ENCODE measurements at places on chromosomes 1 and 21. TPM values are rescaled to one million over a fixed set of nuclear protein-coding genes. Genes with fewer than 3 reads are reported as not detected.

The RGSL1 gene
- not detected for total RNA-seq

DNA sequence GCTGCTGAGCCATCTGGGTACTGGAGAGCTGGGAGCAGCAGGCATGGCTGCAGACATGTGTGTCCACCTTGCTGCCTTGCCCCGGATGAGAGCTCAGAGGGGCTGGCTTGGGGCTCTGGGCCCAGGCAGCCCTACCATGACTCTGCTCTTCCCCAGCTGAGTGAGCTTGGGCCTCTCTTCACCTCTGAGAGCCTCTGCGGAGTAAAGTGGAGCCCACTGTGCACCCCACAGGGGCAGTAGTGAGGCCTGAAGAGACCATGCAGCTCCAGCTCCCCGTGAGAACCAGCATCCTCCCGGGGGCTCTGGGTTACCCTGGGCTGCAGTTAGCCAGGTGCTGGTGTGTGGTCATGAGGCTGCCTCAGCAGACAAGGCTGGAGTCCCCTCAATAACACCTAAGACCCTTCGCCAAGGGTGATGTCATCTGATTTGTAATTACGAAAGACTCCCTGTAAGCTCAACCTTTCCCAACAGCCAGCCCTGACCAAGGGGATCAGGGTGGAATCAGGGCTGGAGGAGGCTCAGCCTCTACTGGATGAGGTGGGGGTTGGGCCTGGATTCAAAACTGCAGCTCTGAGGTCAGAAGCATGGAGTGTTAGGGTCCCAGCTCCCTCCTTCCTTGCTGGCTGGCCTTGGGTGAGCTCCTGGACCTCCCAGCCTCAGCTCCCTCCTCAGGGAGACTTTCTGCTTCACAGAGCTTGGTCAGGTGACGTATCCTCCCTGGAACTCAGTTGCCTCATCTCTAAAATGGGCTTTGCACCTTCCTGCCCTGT lies 308.0 kb downstream of the MATN1 start:
- DNase-seq, result no peak
- H3K27ac ChIP-seq, result no peak overlapping the region
- H3K4me1 ChIP-seq, result no peaks in the 10 kb centered on the region
- peaks cover 4% of the 10 kb centered on the region for H3K27me3 ChIP-seq
- no peak overlapping the region for H3K4me3 ChIP-seq
- H3K36me3 ChIP-seq, result no peaks in the 10 kb centered on the region

- H3K27ac ChIP-seq, result no peak overlapping the region
- H3K27me3 ChIP-seq, result peaks cover 5% of the 10 kb centered on the region
- no peak for DNase-seq
- no peaks in the 10 kb centered on the region for H3K36me3 ChIP-seq
Measured at GRCh38 chr1:31221072-31221471, 18.6 kb downstream of the NKAIN1 start.

DNA sequence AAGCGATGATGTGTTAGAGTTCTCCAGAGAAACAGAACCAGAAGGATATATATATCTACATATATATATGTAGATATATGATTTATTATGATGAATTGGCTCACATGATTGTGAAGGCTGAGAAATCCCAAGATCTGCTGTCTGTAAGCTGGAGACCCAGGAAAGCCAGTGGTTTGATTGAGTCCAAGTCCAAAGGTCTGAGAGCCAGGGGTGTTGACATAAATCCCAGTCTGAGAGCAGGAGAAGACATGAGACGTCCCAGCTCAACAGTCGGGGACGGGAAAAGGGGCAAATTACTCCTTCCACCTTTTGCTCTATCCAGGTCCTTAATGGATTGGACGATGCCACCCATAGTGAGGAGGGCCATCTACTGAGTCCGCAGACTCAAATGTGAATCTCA lies 126.6 kb downstream of the PRDM2 start:
- no peak overlapping the region for H3K4me3 ChIP-seq
- H3K27ac ChIP-seq, result no peak overlapping the region
- H3K27me3 ChIP-seq, result no peaks in the 10 kb centered on the region
- H3K36me3 ChIP-seq, result no peaks in the 10 kb centered on the region

- peaks cover 56% of the 10 kb centered on the region for H3K4me1 ChIP-seq
- H3K36me3 ChIP-seq, result no peaks in the 10 kb centered on the region
- no peak overlapping the region for H3K4me3 ChIP-seq
- peak overlapping the region; percentile 92 for H3K27ac ChIP-seq
- DNase-seq, result peak; percentile 98
Measured at GRCh38 chr1:164772635-164773034, 213.7 kb downstream of the PBX1 start.

GRCh38 chr1:78092643-78093042 lies 46.9 kb downstream of the GIPC2 start:
- no peaks in the 10 kb centered on the region for H3K27me3 ChIP-seq
- DNase-seq, result peak; percentile 69
- no peak overlapping the region for H3K4me3 ChIP-seq
- peaks cover 64% of the 10 kb centered on the region for H3K4me1 ChIP-seq

- peak overlapping the region; percentile 17 for H3K4me3 ChIP-seq
- peak; percentile 52 for DNase-seq
- peak overlapping the region; percentile 34 for H3K27ac ChIP-seq
- H3K4me1 ChIP-seq, result peaks cover 43% of the 10 kb centered on the region
- no peaks in the 10 kb centered on the region for H3K36me3 ChIP-seq
Measured at GRCh38 chr1:84726593-84727499, 36.6 kb upstream of the SSX2IP start.

DNA sequence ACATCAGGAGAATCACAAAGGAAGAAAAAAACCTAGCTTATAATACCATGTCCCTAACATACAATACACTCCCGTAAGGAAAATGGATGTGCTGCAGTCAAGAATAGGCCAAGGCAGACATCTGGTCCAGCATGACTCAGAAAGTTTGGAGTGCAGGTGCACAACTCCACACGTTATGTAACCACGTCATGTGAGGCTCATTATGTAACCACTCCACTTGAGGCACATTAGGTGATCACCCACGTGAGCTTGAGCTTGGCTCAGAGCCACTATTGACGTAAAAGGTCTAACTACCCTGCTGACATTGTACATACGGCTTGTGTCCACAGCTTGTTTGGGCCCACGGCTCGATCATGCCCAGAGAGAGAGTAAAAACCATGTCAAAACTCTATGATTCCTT lies 99.8 kb upstream of the C1orf21 start:
- H3K27me3 ChIP-seq, result no peaks in the 10 kb centered on the region
- H3K4me3 ChIP-seq, result no peak overlapping the region
- H3K27ac ChIP-seq, result no peak overlapping the region
- H3K4me1 ChIP-seq, result 0 out of 2 replicates have a peak, but pooled peaks cover 6% of the 10 kb centered on the region
- no peaks in the 10 kb centered on the region for H3K36me3 ChIP-seq

- no peak overlapping the region for H3K4me3 ChIP-seq
- H3K27me3 ChIP-seq, result no peaks in the 10 kb centered on the region
- H3K36me3 ChIP-seq, result no peaks in the 10 kb centered on the region
Measured at GRCh38 chr1:59186656-59187055, 110.2 kb upstream of the FGGY start.

Data from GM23248 (cell line).